ENCODE measurements at places on chromosomes 3 and 15.
A peak's percentile ranks its signal among the peaks of the same experiment; 100 is the strongest.

GRCh38 chr15:58459560-58459959, 27.8 kb downstream of the LIPC start:
- no peak for DNase-seq

DNA sequence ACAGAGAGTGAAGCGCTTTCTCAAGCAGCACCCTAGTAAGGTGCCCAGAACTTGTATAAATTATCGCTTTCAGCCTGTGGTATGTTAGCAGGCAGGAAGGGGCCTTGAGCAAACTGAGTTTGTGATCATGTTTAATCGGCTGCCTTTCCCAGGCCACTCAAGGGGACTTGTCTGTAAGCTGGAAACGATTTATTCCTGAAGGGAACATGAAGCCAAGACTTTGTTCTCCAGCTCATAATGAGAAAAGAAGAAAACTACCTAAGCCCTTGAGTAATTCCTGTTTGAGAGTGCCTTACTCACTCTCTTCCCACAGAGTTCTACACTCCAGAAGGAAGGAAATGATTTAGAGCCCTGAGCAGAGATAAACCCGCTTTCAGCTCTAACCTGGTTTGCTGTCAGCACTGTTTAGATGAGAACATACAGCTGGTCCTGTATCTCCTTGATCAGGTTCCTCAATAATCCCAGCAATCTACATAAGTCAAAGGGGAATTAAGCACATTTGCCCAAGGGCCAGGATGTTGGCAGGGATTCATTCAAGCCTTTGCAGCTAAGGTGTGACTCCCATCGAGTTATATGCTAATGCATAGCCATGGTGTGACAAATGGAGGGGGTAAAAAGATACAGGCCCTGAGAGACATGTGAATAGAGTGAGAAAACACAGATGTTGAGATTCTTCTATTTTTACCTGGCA, 187.7 kb upstream of the SLC24A5 start:
- DNase-seq, result no peak

GRCh38 chr3:133113927-133114597, 75.9 kb downstream of the TMEM108 start:
- DNase-seq, result no peak

- no peak for DNase-seq
Observed at GRCh38 chr3:178735032-178735674, 198.9 kb downstream of the KCNMB2 start.

DNA sequence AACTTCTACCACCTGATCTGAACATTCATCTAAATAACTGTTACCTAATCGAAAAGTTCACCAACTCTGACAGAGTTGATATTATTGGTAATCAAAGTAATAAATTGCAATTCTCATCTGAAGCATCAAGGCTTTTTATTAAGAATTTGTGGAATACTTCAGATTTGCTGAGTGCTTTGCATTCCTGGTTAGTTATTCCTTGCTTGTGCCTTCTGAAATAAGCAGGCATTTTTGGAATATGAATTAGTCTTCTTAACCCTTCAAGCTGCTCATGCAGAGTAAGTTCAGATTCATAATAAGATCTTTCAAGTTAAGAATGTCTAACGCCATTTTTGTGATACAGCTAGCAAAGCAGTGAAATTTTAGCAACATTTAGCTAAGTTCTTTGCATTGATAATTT, 188.5 kb downstream of the ALCAM start:
- DNase-seq, result no peak

DNA sequence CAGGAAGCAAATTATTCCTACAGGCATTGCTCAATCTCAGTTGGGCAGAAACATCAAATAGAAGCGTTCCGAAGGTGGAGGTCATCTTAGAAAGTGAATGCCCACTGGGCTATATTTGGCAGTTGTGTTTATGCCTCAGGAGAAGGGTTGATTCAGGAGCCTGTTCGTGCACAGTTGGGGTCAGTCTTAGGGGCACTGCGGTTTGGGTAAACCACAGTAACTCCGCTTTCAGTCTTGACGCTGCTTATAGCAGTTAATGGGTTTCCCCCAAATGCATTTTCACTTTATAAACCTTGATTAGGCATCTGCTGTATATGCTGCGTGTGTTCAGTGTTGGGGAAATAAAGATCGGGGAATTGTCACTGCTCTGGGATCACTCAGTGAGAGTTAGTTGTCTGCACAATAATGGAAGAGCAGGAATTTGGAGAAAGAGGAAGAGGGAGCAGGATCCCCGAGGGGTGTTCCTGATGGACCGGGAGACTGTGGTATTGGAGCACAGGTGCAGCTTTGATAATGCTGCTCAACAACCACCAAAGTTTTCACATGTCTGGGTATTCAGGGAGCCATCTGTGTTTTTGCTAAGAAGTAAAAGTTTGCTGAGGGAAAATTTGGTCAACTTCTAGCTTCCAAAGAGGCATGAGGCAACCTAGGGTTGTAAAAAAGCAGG, 124.3 kb upstream of the EIF1B start:
- DNase-seq, result no peak

GRCh38 chr3:4565809-4566501, 72.8 kb downstream of the ITPR1 start:
- DNase-seq, result no peak

DNA sequence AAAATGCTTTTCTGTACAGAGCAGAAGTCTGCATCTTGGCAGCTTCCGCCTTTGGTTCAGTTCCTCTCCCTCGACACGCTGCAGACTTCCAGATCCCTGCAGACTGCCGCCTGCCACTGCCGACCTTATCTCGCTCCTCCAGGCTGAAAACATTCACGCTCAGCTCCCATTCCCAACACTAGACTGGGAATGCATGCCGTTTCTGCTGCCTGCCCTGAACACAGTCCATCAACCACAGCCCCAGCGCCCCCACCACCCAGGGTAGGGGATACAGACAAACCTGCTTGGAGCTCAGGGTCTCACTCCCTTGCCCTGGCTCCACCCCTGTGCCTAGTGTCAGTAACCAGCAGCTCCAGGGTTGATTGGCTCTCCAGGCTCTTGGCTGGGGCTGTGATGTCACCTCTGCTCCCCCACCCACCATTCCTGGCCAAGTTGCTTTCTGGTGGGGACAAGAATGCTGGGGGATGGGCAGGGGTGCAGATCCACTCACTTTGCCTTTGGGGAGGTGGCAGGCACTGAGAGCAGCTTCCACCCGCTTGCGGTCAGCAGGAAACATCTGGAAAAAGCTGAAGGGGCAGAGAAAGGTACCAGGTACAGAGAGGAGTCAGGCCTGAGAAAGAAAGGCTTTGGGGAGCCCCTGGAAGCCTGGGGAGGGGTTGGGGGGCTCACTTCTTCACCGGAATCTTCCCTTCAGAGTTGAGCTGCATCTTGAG, 6.1 kb downstream of the PLCB2 start:
- DNase-seq, result no peak

GRCh38 chr15:75171408-75171807, 30.3 kb upstream of the C15orf39 start:
- DNase-seq, result peak; percentile 74

DNA sequence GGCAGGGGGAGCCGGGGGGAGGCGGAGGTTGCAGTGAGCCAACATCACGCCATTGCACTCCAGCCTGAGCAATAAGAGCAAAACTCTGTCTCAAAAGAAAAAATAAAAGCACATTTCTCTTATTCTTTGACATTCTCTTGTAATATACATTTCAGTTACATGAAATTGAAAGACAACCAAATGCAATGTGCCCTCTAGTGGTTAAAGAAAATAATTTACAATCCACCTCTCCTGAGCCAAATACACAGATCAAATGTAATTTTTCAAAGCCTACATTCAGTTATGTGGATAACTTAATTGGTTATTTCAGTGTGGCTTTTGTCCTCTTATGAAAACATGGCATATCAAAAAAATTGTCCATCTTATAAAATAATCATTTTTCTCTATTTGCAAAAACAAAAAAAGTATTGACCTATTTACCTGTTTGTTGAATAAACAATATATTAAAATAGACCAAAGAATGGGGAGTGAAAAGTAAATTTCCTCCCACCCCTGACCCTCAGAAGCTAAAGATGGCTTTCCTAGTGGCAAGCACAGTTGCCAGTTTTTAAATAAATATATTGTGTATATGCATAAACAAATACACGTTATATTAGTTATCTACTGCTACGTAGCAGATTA, 14.2 kb upstream of the U2SURP start:
- DNase-seq, result peak; percentile 61

DNA sequence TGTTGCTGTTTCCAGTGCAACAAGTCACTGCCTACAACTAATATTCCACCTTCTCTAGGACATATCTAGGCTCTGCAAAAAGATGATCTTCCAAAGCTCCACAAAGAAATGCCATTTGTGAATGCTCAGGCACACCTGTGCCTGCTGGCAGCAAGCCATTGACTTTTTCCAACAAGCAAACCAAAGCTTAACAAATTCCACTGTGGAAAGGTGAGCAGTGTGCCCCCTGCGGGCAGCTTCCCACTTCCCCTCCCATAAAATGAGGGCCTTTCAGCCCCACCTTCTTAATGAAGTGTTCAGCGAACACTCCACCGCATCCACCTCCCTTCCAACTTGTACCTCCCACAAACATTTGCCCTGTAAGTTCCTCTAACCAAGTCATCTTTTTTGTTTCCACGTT, 157.5 kb upstream of the SLC24A5 start:
- no peak for DNase-seq

- peak; percentile 84 for DNase-seq
Observed at GRCh38 chr3:192879346-192880031, 38.2 kb downstream of the MB21D2 start.

GRCh38 chr3:37198996-37199395, 24.6 kb upstream of the LRRFIP2 start:
- DNase-seq, result no peak

DNA sequence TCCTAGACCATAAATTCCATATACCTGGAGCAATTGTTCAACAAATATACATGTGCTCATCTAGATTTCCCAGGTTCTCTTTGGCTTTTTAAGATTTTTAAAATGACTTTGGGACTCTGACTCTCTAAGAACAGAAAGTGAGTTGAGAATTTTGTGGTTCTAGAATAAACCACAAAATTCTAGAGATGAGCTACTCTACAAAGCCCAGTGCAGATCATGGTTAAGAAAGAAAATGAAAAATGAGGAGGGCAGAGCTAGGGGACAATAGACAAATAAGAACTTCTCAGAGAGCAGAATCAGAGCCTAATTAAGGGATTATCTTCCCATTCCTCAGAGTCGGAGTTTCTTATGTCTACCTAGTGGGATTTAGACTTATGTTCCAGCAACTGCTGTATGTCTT, 694.7 kb downstream of the ZNF385D start:
- DNase-seq, result no peak

DNA sequence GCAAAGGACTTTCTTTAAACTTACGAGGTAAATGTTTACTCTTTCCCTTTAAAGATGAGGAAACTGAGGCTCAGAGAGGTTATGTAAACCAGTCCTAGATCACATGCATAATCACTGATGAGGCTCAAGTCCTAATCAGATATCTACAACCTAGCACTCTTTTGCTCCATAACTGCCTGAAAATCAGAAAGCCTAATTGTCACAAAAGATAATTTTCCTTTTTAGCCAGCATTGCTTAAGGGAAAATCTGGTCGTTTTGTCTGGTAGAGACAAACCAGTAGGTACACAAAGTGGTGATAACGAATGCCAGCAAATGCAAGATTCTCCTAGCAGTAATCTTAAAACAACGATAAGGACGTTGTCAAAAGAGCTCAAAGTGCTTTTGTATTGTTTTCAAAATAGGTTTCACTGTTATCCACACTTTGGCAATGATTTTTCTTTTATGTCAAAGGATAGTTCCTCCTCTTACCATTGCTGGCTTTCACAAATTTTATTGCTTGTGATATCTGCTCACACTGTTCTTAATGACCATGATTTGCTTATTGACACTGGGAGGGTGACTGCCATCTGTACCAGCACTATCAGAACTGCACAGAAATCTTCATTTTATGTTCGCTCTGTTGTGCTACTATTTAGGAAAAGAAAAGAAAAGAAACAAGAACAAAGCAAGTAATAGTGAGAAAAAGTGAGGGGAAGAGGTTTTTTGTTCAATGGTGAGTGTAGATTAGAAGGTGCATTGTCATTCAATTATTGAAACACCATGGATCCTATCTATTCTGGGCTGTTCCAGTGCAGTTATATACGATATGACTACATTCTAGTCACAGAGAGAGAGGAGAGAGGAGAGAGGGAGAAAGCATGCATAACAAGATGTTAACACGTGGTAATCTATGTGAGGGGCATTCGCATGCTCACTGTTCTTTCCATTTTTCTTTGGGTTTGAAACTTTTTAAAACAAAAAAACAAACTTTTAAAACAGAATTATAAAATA, 13.7 kb downstream of the IQCH start:
- no peak for DNase-seq

- no peak for DNase-seq
Observed at GRCh38 chr3:136546720-136547119, 205.5 kb downstream of the STAG1 start.

- no peak for DNase-seq
Observed at GRCh38 chr3:137948400-137949072, 61.4 kb upstream of the CLDN18 start.
